ENCODE measurements at places on chromosomes 11 and 22.
A peak's percentile ranks its signal among the peaks of the same experiment; 100 is the strongest.

GRCh38 chr11:118311518-118311917 is 7.0 kb downstream of the CD3E start:
- no peak for DNase-seq

DNA sequence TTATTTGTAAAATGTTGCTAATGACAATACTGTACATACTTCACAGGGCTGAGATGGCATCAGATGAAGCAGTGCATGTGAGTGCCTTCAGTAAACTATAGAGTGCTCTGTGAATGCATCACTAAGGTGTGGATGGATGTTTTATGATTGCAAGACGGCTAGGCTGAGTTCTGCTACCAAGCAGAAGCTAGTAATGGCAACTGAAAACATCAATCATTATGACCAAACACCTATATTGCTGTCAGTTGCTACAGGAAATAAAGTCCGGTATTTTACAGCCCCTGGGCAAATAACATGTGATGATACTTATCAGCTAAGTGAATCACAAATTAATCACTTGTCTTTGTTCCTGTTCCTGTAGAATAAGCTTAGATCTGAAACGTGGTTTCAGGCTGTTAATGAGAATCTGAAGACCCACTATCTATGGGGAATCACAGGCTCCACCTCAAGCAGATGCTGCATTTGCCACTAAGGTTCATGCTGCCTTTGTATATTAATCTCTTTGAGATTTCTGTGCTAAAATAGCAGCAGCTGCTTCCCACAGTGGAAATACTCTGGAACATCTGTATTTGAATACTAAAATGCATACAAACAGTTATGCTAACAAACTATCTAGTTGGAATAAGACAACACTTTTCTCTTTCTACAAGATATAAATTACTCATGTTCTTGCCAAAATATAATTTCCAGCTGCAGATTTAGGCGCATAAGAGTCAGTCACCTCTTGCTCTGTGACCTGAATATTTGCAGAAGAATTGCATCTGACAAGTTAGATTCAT is 254.0 kb upstream of the PITPNB start:
- no peak for DNase-seq

DNA sequence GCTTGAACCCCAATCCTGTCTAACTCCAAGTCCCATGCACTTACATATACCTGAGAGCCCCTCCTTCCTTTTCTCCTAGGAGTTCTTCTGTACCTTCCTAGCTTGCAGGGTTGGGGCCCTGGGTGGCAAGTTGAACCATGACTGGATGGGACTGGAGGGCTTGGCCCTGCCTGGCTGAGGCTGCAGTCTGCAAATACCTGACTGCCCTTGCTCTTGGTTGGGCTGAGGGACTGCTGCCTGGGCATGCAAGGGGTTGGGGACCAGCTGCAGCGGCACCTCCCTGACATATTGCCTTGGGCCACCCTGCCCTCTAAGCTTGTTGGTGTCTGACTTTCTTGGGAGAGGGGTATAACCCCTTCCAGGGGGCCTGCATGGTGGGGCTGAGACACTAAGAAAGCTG is 9.8 kb upstream of the SLC39A13 start:
- DNase-seq = no peak

DNA sequence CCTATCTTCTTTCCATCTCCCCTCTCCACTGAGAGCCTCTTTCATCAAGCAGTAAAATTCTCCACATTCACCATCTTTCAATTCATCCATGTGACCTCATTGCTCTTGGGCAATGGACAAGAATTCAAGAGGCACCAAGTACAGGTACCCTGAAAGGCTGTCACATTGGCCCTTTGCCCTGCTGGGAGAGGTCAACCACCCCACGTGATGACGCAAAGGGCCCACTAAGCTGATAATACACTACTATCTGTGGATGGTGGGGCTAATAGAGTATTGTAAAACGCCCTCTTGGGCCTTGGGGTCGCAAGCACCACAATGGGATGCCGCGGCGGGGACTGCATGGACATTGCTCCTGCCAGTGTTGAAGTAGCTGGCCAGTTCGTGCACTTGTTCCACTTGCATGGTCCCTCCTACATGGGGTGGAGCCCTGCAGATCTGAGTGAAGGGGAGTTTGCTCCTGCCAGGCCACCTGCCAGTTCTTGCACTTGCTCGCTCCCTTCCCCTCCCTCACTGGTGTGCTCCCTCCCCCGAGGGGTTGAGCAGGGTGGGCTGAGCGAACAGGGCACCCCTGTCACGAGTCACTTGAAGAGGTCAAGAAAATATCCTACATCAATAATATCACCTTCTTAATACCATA is 1578.8 kb upstream of the RAG2 start:
- DNase-seq = no peak

DNA sequence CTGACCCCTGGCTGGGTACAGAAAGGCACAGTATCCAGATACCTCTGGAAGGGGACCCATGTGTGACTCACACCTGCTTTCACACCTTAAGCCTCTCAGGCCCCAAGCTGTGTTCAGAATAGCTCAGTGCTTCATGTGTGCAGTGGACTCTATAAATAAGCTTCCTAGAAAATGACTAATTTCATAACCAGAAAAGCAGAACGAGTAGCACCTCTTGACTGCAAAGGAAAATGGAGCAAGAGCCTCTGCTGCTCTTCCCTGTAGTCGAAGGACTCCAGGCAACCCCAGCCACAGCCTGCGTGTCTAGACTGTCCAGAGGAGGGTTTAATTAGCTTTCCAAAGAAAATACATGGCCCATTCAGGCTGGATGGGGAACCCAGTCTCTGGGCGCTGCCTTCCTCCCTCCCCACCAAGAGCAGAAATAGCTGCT is 23.1 kb downstream of the PTPN5 start:
- DNase-seq = no peak

DNA sequence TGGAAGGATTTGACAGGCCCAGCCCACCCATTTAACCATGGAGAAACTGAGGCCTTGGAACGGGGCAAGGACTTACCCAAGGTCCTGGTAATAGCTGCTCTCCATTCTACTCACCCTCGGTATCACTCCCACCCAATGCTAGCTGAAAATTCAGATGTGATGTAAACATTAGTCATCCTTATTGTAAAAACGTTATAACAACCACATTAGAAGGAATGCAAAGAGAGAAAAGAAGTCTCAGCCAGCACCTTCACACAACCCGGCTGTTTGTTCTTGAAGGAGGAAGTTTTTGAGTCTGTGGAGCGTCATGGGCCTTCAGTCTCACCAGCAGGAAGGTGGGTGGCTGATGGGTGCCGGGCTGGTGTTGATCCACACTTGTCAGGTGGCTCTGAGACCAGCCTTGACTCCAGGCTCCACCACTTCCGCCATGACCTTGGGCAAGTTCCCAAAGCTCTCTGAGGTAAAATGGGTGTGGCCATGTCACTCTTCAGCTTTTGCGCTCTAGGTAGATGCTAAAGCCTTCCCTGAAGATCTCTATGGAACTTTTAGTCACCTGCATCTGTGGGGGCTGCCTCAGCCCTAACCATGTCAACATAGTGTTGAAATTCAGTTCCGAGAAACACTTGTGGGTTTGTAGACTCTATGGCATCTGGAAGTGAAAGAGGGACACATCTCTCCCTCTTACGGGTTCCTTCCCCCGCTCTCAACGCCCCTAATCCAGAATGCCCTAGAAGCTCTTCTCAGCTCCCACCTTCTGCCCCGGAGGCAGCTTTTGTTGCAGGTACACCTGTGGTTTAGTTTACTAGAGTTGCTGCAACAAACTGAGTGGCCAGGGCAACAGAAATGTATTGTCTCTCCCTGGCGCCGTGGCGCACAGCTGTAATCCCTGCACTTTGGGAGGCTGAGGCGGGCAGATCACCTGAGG is 14.8 kb downstream of the CD6 start:
- DNase-seq = peak; percentile 80

GRCh38 chr22:49292909-49293308 is 534.8 kb downstream of the BRD1 start:
- no peak for DNase-seq

- no peak for DNase-seq
Observed at GRCh38 chr11:109026891-109027489, 362.1 kb downstream of the DDX10 start.

- DNase-seq = no peak
Observed at GRCh38 chr11:106724293-106724892, 293.9 kb downstream of the GUCY1A2 start.

GRCh38 chr11:112440518-112440917 is 179.9 kb upstream of the PLET1 start:
- DNase-seq = no peak

- no peak for DNase-seq
Observed at GRCh38 chr11:120259988-120260565, 20.1 kb downstream of the POU2F3 start.

DNA sequence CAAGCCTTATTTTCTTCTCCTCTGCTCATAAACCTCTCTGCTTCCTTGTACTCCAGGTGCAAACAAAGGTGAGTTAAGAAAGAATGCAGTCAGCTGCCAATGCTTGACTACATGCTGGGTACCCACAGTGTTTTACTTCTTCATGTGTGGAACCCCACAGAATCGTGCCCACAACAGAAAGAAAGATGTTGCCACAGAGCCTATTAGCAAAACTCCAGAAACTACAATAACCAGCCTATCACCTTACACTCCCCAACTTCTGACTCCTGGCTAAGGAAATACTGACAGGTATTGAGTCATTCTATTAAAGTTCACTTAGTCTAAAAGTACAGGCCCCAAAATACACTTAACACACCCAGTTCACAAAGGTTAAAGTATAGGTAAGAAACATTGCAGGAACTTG is 56.9 kb upstream of the CCDC89 start:
- no peak for DNase-seq

DNA sequence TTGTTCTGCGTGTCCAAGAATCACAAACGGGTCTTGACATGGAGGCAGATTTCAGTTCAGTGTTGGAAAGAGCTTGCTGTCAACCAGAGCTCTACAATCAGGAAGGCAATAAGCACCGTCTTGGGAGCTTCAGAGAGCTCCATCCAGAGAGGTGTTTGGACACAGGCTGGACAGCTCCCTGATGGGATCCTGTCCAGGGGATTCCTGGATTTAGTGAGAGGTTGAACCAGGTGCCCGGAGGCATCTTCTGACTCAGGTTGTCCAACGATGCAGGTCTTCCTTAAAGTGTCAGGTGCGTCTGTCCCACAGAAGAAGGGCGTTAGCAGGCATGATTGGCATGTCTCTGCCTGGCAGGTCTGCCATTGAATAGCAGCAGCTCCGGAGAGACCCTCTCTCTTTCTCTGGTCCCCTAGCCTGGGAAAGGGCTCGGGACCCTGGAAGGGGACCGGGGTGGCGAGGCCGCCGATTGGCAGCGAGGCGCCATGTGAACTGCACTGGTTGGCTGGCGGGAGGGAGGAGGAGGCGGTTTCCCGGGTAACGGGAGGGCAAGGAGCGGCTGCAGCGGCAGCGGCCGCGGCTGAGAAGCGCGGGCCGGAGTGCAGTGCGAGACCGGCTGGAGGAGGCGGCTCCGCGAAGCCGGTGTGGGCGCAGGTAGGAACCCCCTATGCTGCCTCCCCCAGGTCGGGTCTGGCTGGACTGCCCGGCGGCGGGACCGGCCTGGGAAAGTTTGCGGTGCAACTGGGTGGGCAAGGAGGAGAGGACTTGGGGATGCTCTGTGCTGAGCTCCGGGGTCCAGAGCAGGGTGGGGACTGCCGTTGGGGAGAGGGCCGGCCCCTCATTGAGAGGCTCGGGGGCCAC is 104.1 kb upstream of the E2F8 start:
- no peak for DNase-seq

DNA sequence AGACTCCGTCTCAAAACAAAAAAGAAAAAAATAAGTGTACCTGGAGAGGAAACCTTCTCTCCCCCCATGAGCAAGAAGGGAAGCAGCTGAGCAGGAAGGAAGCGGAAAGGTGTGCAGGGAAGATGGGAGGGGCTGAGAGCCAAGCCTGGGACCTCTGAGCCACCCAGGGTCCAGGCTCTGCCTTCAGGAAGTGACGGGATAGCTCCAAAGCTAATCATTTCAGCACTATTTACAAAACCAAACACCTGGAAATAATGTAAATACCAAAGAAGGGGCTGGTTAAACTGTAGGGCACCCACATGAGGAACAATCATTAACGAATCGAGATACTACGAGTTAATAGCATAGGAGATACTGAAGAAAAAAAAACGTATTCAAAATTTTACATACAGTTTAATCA is 27.9 kb downstream of the ARRB1 start:
- no peak for DNase-seq

DNA sequence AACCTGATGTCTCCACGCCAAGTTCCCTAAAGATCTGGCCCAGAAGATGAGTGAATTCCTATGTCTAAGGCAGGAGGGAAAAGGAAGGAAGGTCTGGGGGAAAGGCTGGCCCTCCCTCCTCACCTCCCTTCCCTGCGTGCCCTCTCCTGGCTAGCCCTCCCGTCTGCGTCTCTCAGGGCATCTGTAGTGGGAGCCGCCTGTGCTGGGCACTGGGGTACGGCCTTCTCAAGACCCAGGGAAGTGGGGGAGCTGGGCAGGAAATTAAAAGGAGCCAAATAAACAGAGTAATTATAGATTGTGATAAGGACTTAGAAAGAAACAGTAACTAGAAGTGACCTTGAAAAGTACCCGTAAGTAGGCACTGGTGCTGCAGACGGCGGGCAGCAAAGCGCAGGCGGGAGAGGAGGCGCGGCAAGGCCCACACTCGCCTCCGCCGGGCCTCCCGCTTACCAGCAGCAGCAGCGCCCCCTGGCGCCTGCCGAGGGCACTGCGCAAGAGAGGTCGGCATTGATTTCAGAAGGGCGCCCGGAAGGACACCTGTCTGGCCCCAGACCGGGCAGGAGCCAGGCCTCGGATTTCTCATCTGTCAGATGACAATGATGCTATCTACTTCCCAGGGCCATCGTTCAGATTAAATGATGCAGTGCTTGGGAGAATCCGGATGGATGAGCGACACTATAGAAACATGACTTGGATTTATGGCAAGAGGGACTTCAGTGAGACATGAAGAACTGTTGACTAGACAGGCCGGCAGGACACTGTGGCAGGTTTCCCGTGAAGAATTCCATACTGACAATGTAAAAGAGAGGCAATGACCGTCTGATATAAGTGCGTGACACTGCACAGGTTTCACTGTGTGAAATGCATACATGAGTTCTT is 7.3 kb downstream of the KCNJ1 start:
- DNase-seq = peak; percentile 74

GRCh38 chr11:63854696-63855095 is 15.8 kb downstream of the MARK2 start:
- no peak for DNase-seq

GRCh38 chr11:2549491-2549875 is 104.7 kb downstream of the KCNQ1 start:
- no peak for DNase-seq

- DNase-seq = no peak
Observed at GRCh38 chr11:701741-702461, 4.1 kb upstream of the EPS8L2 start.

GRCh38 chr22:44309647-44310046 is 3.1 kb downstream of the SHISAL1 start:
- no peak for DNase-seq

GRCh38 chr11:10779086-10779485 is 28.0 kb downstream of the CTR9 start:
- no peak for DNase-seq

Measured in stimulated activated CD4-positive, alpha-beta T cell treated with anti-CD3 and anti-CD28 coated beads, Interleukin-4, amount 100 ng/mL, for 48 hours (primary cell).